AG20443 (cell line): ENCODE measurements at places on chromosomes 4 and X.
A peak's percentile ranks its signal among the peaks of the same experiment; 100 is the strongest.

DNA sequence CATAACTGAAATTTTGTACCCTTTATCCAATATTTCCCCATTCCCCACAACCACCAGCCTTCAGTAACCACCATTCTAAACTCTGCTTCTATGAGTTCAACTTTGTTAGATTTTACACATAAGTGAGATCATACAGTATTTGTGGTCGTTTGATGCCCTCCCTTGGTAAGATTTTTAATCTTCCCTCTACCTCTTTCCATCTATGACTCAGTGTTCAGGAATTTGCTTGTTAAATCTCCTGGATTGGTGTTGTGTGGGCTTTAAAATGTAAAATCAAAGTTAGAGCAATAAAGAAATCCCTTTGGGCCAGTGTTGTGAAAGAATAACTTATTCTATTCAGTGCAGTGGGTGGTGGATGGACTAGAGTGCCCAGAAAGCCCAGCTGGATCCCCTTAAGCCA is 37.4 kb downstream of the SLC16A2 start:
- peak; percentile 38 for DNase-seq

GRCh38 chr4:38347251-38347650 is 316.7 kb upstream of the KLF3 start:
- no peak for DNase-seq

GRCh38 chrX:9535101-9535500 is 70.2 kb downstream of the TBL1X start:
- no peak for DNase-seq

GRCh38 chr4:23388699-23389395 is 501.0 kb downstream of the PPARGC1A start:
- no peak for DNase-seq

GRCh38 chr4:7186031-7186430 is 6.3 kb upstream of the SORCS2 start:
- DNase-seq = peak; percentile 46

DNA sequence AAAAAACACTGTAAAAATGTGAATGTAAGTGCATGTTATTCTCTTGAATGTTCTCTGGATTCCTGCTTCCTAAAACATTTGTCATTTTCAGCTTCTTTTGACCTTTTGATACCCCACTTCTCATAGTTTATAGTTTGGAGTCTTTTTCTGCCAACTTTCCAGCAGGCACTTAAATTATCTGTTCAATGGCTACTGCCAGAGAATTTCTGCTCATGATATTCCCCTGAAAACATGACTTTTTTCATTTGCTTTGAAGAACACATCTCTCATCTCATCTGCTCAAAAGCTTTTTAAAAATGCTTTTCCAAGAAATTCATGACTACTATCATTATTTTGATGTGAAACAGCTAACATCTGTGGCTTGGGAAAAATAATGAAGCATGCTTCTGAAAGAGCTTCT is 269.7 kb upstream of the PCDH7 start:
- DNase-seq = no peak

- no peak for DNase-seq
Observed at GRCh38 chrX:31228909-31229308, 157.1 kb upstream of the FTHL17 start.
